PC-3 (cell line): ENCODE measurements at places on chromosomes 3 and 15. TPM values are rescaled to one million over a fixed set of nuclear protein-coding genes. Genes with fewer than 3 reads are reported as not detected.

Gene CCR3
- 0.22 TPM in 1 of 2 replicates, not detected in the other for total RNA-seq

Gene TRIM42
- not detected in 2 replicates for total RNA-seq

Gene ANKRD63
- total RNA-seq, result 1.2 and 1.4 TPM in 2 replicates

Gene KLHL6
- not detected in 2 replicates for total RNA-seq

GRCh38 chr3:144032531-144033239 is 61.1 kb downstream of the DIPK2A start:
- H3K36me3 ChIP-seq, result no peaks in the 10 kb centered on the region
- no peak overlapping the region for H3K27ac ChIP-seq
- H3K4me3 ChIP-seq, result no peak overlapping the region

GRCh38 chr3:46372492-46373359 is 2.0 kb downstream of the CCR5 start:
- no peaks in the 10 kb centered on the region for H3K27me3 ChIP-seq
- H3K4me3 ChIP-seq, result no peak overlapping the region
- DNase-seq, result peak; percentile 73
- no peak overlapping the region for H3K27ac ChIP-seq
- peaks cover 13% of the 10 kb centered on the region for H3K4me1 ChIP-seq
